Activated CD4-positive, CD25-positive, alpha-beta regulatory T cell treated with anti-CD3 and anti-CD28 coated beads, Interleukin-2, amount 50 U/mL, for 16 hours (primary cell): ENCODE measurements at places on chromosomes 2 and 18.

GRCh38 chr18:11982981-11983380 lies 1.7 kb downstream of the IMPA2 start:
- DNase-seq: no peak

DNA sequence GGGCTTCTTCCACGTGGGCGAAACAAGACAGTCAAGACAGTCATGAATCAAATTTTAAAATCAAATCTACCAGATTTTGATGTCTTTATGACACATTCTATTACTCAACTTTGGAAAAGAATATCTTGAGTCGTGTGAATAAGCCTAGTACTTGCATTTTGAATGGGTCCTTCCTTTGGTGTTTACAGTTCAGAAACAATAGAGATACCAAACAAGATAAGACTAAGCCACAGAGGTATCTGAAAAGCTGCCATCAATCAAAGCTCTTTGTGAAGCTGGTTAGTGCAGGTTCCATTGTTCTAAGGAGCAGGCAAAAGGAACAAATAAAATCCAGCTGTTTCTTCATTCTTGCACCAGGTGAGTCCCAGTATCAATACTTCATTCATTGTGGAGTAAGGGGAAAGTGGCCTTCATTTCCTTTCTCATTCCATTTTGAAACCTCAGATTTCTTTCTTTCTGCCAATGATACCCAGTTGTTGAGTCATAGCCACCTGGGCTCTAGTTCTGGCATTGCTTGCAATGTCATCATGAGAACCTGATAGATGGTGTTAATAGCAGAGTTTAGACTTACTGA lies 151.7 kb upstream of the L3MBTL4 start:
- DNase-seq: no peak

GRCh38 chr2:6054161-6054671 lies 362.0 kb downstream of the SOX11 start:
- DNase-seq: no peak

- DNase-seq: no peak
These were observed 67.0 kb downstream of the FAM161A start for GRCh38 chr2:61786876-61787275.

GRCh38 chr2:121356058-121356640 lies 71.1 kb upstream of the TFCP2L1 start:
- DNase-seq: no peak

GRCh38 chr2:218285604-218286003 lies 6.7 kb downstream of the TMBIM1 start:
- DNase-seq: no peak
